ENCODE measurements at places on chromosomes 2 and 18. TPM values are rescaled to one million over a fixed set of nuclear protein-coding genes. Genes with fewer than 3 reads are reported as not detected.

Gene POTEE
- 0.05 TPM for total RNA-seq

Gene CD28
- 42.8 TPM for total RNA-seq

Gene SLC9A4
- 0.05 TPM for total RNA-seq

GRCh38 chr2:105886029-105886454 lies 141.3 kb downstream of the NCK2 start:
- no peak for DNase-seq

DNA sequence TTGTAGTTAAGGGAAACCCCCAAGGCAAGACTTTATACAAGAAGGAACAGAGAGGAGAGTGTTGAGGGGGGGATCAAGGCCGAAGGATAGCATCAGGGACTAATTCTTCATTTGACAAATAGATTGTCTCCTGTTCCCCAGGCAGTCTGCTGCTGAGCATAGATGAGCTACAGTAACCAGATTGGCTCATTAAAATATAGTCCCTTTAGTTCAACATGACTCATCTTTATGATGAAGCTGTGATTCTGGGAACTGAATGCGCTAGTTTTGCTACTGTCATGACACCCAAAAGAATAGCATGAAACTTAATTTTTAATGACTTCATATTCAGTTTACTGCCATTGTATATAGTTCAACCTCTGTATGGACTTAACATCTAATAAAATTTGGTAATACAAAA lies 35.5 kb downstream of the TMEFF2 start:
- DNase-seq = no peak

DNA sequence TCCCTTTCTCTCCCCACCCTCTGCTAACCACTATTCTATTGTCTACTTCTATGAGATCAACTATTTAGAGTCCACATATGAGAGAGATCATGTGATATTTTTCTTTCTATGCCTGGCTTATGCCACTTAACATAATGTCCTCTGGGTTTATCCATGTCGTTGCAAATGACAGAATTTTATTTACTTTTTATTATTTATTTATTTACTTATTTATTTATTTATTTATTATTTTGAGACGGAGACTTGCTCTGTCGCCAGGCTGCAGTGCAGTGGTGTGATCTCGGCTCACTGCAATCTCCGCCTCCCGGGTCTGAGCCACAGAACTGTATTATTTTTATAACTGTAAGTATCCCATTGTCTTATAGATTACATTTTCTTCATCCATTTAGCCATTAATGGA lies 443.4 kb upstream of the CDH19 start:
- no peak for DNase-seq

DNA sequence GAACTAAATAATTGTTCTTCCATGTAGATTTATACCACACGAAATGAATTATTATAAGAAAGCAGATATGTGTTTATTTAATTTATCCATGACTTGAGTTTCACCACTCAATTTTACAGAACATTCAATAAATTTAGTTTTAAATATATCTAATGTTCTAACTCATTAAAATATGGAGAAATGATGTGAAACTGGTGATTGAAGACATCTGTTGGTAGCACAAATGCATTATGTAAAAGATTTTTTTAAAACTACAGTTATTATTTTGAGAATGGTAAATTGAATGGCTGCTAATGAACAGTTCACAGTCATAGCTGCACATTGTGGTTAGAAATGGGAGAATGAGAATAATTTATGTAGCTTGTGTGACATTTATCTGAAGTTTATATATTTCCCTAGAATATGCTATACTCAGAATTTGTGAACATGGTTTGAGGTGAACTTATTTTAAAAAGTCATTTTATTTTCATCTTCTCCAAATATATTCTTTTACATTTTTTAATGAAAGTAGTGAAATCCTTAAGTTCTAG lies 203.5 kb downstream of the DPP4 start:
- DNase-seq = no peak

DNA sequence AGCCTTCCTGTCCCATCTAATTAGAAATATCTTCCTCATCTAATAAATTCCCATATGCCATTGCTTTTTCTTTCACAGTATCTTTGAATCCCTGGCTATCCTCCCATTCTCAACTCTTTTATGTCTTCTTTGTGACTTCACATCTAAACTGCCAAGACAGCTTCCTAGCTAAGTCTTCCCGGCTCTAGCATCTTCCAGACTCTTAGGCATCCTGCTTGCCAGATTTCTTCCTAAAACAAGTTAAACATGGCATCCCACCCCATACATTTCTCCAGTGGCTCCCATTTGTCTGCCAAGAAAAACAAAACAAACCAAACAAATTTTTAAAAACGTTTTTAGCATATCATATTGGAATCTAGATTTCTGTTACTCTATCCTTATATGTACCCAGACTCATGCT lies 751.9 kb downstream of the MBD2 start:
- no peak for DNase-seq

- no peak for DNase-seq
Observed at GRCh38 chr2:18399601-18400000, 160.9 kb downstream of the RDH14 start.

GRCh38 chr2:30193104-30193681 lies 38.1 kb upstream of the LBH start:
- no peak for DNase-seq

- no peak for DNase-seq
Observed at GRCh38 chr2:44267796-44268648, 7.3 kb upstream of the SLC3A1 start.

DNA sequence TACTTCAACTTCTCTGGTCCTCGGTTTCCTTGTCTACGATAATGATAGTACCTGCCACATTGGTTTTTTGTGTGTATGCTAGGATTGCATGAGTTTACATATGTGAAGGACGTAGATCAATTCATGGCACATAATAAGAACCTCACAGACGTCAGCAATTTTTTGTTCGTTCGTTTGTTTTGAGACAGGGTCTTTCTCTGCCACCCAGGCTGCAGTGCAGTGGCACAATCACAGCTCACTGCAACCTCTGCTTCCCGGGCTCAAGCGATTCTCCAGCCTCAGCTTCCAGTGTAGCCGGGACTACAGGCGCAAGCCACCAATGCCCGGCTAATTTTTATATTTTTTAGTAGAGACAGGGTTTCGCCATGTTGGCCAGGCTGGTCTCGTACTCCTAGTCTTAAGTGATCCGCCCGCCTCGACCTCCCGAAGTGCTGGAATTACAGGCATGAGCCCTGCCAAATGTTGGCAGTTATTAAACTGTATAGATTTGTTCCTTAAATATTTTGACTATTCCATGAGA lies 756 bp upstream of the SLC35F5 start:
- DNase-seq = no peak

DNA sequence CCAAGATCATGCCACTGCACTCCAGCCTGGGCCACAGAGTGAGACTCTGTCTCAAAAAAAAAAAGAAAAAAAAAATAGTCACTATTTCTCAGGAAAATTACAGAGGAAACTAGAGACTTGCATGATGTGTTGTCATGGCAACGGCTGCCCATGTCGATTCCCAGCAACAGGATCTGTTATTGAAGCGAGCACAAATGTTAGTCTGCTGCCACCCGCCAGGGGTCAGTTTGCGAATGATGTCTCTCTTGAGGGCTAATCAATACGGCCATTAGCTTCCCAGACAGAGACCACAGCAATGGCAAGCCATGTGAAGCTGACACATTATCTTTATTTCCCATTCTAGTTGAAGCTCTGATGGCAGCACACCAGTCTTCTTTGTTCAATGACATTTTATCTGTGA lies 32.4 kb upstream of the ACYP2 start:
- no peak for DNase-seq

GRCh38 chr2:228763379-228763981 lies 507.6 kb downstream of the PID1 start:
- no peak for DNase-seq

DNA sequence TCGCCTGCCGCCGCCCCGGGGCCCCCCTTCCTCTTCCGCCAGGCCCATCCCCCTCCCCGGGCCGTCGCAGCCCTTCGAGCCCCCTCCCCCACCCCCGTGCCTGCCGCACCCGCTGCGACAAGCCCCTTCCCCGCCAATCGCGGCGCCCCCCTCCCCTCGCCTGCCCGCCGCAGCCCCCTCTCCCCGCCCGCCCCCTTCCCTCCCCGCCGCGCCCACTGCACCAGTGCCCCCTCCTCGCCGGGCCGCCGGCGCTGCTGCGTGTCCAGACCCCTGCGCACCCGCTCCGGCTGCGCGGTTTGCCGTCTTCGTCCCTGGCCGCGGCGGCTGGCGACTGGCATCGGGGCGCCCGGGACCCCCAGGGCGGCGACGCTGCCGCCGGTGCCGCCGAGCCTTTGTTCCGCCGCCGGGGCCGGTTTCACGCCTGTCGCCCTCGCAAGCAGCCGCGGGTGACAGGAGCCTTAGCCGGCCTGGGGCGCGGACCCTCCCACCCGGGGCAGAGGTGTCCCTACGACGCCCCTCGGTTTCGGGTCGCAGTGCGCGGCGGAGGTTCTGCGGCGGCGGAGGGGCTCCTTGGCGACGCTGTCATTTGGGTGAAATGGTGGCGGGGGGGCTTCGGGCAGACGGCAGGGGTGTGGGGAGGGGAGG lies 18.1 kb downstream of the GPC1 start:
- no peak for DNase-seq

GRCh38 chr18:25594351-25594750 lies 242.4 kb upstream of the ZNF521 start:
- no peak for DNase-seq

- peak; percentile 18 for DNase-seq
Observed at GRCh38 chr2:165238295-165238694, 919 bp upstream of the SCN2A start.

DNA sequence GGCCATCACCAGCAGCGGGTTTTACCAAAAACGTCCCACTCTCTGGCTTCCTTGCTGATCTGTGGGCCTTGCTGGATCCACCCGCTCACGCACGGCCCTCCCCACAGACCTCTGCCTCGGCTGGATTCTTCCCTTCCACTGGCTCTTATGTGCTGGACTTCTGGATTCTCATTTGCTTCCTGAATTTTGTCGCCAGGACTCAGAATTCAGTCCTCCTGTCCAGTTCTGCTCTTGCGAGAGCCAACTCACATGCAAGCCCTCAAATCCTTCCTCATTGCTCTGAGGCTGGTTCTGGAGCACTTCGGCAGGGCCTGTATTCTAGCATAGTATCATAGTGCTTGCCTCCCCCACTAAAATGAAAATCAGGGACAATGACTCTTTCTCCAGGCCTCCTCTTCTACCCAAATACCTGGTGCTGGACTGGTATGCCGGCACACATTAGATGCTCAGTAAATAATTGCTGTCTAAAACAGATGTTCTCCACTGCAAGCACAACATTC lies 115.5 kb downstream of the ATL2 start:
- DNase-seq = no peak

DNA sequence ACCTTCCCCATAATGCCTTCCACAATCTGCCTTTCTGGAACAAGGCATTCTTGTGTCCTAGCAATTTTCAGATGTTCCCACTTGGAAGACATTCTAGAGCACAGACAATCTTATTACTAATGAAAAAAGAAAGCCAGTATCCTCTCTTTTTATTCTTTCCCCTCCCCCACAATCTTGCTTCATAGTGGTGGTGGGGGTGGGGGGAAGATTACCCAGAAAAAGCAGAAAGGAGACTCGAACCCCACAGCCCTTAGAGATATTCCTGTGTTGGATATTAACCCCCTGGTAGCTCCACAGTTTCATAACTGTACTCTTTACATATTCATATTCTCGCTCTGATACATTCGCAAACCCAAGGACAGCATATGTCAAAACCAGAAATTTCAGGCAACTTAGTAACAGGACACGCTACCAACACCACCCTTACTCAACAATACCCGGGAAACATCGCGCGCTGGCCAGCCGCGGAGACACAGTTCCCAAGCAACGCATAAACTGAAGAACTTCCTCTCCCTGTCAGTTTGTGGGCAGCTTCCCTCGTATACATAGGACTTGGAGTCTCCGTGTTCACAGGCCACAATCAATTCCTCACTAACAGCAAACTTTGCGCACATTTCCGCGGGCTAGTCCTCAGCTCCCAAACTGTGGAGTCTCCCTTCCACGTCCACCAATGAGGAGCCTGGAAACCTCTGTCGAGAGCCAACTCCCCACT lies 793 bp downstream of the NR4A2 start:
- DNase-seq = no peak

GRCh38 chr2:182404092-182404491 lies 22.7 kb downstream of the PDE1A start:
- no peak for DNase-seq

DNA sequence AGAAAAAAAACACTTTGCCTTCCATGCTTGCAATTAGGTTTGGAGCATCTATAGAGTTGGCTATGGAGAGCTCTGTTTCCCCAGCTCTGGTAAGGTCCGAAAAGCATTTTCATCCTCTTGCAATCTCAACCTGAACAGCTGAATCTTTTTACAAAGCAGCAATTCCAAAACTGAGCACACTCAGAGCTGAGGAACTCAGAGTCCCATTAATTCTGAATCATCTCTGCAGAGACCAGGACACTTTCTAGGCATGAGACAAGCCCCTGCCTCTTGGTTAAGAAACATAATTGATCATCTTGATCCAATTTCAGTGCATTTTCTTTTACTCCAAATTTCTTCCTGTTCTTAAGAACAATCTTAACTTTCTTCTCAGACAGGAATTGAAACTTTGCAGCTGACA lies 4.2 kb downstream of the CNGA3 start:
- no peak for DNase-seq

DNA sequence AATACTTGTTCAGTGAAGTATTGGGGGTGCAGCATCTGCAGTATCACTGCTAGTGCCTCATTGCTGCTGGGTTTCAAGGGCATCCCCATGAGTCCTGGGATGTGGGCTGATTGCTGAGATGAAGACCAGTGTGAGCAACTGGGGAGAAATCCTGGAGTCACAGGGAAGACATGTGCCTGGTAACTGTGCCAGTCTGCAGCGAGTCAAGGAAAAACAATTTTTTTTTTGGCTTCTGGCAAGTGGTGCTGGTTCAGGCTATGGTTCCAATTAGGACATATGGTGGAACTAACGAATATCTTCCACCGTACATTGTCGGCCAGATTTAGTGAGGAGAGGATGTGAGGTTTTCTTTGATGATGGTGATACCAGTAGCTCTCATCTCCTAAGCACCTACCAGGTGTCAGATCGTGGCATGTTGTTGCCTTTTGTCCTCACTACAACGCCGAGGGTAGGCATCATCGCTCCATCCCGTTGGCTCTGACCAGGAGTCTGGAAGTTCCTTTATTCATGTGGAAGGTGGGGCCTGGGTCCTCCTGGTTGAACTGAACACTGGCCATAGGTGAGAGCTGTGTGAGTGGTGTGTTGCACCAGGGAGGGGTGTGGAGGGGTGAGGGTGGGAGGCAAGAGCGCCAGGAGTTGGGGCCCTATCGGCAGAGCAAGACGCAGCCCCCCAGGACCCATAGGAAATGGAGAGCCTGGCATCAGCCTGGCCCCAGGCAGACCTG lies 118.0 kb upstream of the HS6ST1 start:
- no peak for DNase-seq

- DNase-seq = no peak
Observed at GRCh38 chr18:49075681-49076080, 124.9 kb upstream of the SMAD7 start.

GRCh38 chr2:203340791-203341487 lies 12.7 kb downstream of the ABI2 start:
- no peak for DNase-seq

Measured in thymus (tissue), 14 donors.